ENCODE measurements at places on chromosomes 5 and 9. TPM values are rescaled to one million over a fixed set of nuclear protein-coding genes. Genes with fewer than 3 reads are reported as not detected.

GRCh38 chr5:157456301-157456700, 3.7 kb upstream of the NIPAL4 start:
- no peak for DNase-seq
- no peak overlapping the region for H3K27ac ChIP-seq
- no peak overlapping the region for H3K4me3 ChIP-seq
- peaks cover 3% of the 10 kb centered on the region for H3K4me1 ChIP-seq
- H3K36me3 ChIP-seq, result no peaks in the 10 kb centered on the region
- H3K27me3 ChIP-seq, result peaks cover 18% of the 10 kb centered on the region

- no peak for DNase-seq
- H3K27me3 ChIP-seq, result no peaks in the 10 kb centered on the region
- no peaks in the 10 kb centered on the region for H3K4me1 ChIP-seq
- no peaks in the 10 kb centered on the region for H3K36me3 ChIP-seq
Observed at GRCh38 chr9:120878188-120879130, 1.5 kb upstream of the PHF19 start.

DNA sequence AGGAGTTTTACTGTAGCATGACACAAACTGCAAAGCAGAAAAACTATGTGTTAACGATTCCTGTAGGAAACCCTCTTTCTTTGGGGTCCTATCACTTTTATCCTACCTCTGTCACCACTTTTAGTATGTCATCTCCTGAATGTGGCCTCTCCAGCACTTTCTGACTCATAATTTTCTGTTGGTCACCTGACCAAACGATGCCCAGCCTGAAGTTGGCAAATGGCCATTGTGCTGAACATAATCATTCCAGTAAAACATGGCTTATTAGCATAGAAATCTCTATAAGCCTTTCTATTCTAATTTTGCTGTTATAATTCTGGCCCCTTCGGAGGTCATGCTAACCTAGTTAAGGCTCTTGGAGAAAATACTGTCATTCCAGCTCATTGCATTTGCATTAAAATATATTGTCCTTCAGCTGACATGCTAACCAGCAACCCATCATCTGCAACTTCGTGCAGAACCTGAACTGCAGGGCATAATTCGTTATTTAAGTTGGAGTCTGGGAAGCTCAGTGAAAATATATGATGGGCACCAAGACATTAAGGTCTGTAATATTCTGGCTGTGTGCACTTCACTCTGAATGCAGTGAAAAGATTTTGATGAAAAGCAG, 140.3 kb downstream of the NMUR2 start:
- no peak overlapping the region for H3K27ac ChIP-seq
- DNase-seq, result no peak
- no peaks in the 10 kb centered on the region for H3K4me1 ChIP-seq
- H3K27me3 ChIP-seq, result no peaks in the 10 kb centered on the region
- no peaks in the 10 kb centered on the region for H3K36me3 ChIP-seq

Gene ENTPD8
- 0.14 TPM for total RNA-seq

- peak; percentile 15 for DNase-seq
- H3K4me1 ChIP-seq, result peaks cover 19% of the 10 kb centered on the region
- peak overlapping the region; percentile 73 for H3K27ac ChIP-seq
- peaks cover 7% of the 10 kb centered on the region for H3K27me3 ChIP-seq
- peak overlapping the region; percentile 35 for H3K4me3 ChIP-seq
- no peaks in the 10 kb centered on the region for H3K36me3 ChIP-seq
Observed at GRCh38 chr5:100904259-100904861, 1.3 kb upstream of the ST8SIA4 start.

DNA sequence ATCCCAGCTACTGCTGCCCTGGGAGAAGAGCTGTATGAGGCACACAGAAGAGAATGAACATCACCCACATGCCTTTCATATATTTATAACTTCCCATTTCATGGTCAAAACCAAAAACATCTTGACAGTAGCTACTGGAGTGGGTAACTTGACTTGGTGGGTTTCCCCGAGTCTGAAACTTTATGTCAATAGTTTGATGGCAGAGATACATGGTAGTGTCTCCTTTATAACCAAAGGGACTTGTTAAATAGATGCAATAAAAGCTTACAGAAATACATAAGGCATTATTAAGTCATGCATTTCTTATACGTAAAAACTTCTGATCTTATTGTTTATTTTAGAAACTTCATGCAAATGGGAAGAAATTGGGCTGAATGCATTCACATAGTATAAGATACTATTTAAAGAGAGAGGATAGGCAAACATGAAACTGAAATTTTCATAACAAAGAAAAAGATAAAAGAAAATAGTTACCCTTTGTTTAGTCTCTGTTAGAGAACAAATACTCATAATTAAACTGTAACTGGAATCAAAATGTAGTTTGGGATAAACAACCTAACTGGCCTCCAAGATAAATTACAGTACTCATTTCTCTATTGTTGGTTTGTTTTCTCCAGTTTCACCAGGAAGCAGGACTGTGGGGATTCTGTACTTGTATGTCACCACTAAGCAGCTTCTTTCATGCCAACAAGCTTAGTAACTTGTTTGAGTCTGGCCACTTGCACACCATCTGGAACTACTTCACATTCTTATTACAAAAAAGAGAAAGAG, 459.3 kb upstream of the MEF2C start:
- no peak overlapping the region for H3K4me3 ChIP-seq
- no peak overlapping the region for H3K27ac ChIP-seq
- no peaks in the 10 kb centered on the region for H3K27me3 ChIP-seq
- H3K36me3 ChIP-seq, result no peaks in the 10 kb centered on the region
- H3K4me1 ChIP-seq, result no peaks in the 10 kb centered on the region

GRCh38 chr9:38079461-38080031, 10.5 kb upstream of the SHB start:
- H3K4me1 ChIP-seq, result no peaks in the 10 kb centered on the region
- H3K27me3 ChIP-seq, result no peaks in the 10 kb centered on the region
- peak; percentile 35 for DNase-seq
- no peak overlapping the region for H3K4me3 ChIP-seq

GRCh38 chr5:93921001-93921400, 179.6 kb upstream of the POU5F2 start:
- H3K4me1 ChIP-seq, result no peaks in the 10 kb centered on the region
- no peaks in the 10 kb centered on the region for H3K36me3 ChIP-seq
- H3K27ac ChIP-seq, result no peak overlapping the region
- no peaks in the 10 kb centered on the region for H3K27me3 ChIP-seq
- H3K4me3 ChIP-seq, result no peak overlapping the region
- no peak for DNase-seq

GRCh38 chr5:109690975-109691574, 1.3 kb downstream of the MAN2A1 start:
- H3K27ac ChIP-seq, result peak overlapping the region; percentile 100
- no peaks in the 10 kb centered on the region for H3K27me3 ChIP-seq
- H3K4me3 ChIP-seq, result peak overlapping the region; percentile 74
- peaks cover 10% of the 10 kb centered on the region for H3K4me1 ChIP-seq
- H3K36me3 ChIP-seq, result no peaks in the 10 kb centered on the region
- DNase-seq, result peak; percentile 87

DNA sequence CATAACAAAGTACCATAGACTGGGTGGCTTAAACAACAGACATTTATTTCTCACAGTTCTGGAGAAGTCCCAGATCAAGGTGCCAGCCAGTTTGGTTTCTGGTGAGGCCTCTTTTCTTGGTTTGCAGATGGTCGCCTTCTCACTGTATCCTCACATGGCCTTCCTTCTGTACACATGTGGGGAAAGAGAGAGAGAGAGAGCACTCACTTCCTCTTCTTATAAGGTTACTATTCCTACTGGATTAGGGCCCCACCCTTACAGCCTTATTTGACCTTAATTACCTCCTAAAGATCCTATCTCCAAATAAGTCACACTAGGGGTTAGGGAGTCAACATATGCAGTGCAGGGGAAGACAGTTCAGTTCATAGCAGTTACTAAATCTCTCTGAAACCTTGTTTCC, 205.6 kb upstream of the GDNF start:
- no peak for DNase-seq
- H3K4me1 ChIP-seq, result no peaks in the 10 kb centered on the region
- H3K4me3 ChIP-seq, result no peak overlapping the region
- no peaks in the 10 kb centered on the region for H3K27me3 ChIP-seq
- H3K27ac ChIP-seq, result no peak overlapping the region
- H3K36me3 ChIP-seq, result no peaks in the 10 kb centered on the region

Gene FEM1C
- total RNA-seq, result 23.8 TPM

Measured in lung (tissue), 17 donors.